ENCODE measurements at places on chromosomes 6 and 20. TPM values are rescaled to one million over a fixed set of nuclear protein-coding genes. Genes with fewer than 3 reads are reported as not detected.

Gene SLC17A4
- not detected for total RNA-seq

Gene GSTA2
- total RNA-seq = not detected

Gene PRPH2
- total RNA-seq = not detected

Gene CFAP61
- total RNA-seq = not detected

Gene RAD21L1
- total RNA-seq = not detected

Gene NCOA3
- total RNA-seq = 64.2 TPM

Gene GUCA1A
- total RNA-seq = 0.22 TPM

Gene CLPSL1
- total RNA-seq = not detected

Gene SLC17A1
- not detected for total RNA-seq

Gene ACSS2
- 42.0 TPM for total RNA-seq

Gene ULBP1
- total RNA-seq = 0.48 TPM

Gene TAPBP
- total RNA-seq = 194 TPM
